ENCODE measurements at places on chromosomes 11 and 22.
A peak's percentile ranks its signal among the peaks of the same experiment; 100 is the strongest.

GRCh38 chr22:19605508-19606331 is 81.5 kb upstream of the CLDN5 start:
- no peak for ATAC-seq

DNA sequence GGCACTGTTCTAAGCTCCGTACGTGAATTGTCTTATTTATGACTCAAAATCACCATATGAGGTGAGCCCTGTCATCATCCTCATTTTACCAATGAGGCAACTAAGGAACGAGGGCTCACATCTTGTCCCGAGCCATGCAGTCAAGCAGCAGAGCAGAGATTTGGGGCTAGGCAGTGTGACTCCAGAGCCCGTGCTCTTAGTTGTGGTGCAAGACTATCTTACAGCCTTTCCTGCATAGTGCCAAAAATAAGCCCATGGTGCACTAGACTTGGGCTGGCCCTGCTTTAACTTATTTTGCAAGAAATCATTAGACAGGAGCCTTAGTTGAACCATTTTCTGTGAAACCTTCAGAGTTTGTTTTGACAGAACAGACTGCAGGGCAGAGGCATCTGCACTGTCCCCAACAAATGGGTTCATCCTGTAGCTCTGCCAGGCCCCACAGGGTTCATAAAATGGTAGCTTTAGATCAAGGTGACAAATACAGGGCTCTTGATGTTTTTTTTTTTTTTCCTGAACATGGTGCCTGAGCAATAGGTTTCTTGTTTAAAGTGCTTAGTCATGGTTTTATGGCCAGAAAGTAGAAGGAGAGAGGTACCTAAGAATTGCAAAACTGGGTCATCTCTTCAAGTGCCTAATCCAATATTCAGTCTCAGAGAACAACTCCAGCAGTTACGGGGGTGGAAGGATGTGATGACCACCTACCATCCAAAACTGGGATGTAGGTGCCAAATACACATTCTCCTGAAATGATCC is 56.6 kb downstream of the BMAL1 start:
- no peak for ATAC-seq

GRCh38 chr11:114416441-114416961 is 16.0 kb downstream of the RBM7 start:
- no peak for ATAC-seq

- no peak for ATAC-seq
Observed at GRCh38 chr11:64713781-64714363, 9.1 kb downstream of the NRXN2 start.

- ATAC-seq = no peak
Observed at GRCh38 chr22:23784215-23784732, 2.5 kb upstream of the SMARCB1 start.

GRCh38 chr11:89405629-89406028 is 85.5 kb downstream of the NOX4 start:
- ATAC-seq = no peak

DNA sequence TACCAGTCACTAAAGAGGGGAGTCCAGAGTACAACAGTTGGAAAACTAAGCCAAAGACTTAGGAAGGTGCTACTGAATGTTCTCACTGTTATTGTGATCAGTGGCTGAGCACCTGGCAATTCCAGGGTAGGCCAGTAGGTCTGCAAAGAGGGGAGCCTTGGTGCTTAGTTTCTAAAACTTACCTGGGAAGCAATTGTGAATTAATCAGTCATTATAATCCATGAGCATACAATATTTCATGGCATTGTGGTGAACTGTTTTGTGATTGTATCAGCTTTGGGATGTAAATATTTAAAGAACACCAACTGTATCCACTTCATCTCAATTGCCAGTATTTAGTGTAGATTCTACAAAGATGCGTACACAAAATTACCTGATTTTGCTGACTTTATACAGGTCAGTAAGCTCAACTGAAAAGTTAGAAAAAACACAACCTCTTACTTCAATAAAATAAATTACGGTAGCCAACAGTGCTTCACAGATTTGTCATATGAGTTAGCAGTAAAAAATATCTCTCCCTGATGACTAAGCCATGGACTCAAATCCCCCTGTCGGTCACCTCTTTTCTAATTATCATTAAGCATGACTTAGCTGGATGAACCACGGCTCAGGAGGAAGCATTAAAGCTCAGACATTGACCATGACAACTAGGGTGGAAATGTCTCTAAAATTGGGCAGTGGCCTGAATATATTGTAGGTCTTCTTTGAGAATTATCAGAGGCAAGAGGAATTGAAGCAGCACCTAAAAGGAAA is 30.8 kb upstream of the SORL1 start:
- no peak for ATAC-seq

DNA sequence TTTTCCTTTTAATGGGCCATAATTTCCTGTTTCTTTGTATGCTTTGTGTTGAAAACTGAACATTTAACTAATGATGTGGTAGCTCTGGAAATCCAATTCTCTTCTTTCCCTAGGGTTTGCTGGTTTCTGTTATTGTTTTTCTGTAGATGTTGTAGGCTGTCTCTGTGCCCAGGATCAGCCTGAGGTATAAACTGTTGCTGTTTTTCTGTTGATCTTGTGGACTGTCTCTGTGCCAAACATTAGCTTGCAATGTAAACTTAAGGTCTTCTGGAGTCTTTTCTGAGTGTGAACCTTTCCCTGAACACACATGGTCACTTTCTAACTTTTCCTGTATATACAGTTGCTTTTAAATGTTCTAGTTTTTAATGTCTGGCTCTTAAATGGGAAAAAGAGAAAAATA is 5.9 kb upstream of the TSKU start:
- no peak for ATAC-seq

DNA sequence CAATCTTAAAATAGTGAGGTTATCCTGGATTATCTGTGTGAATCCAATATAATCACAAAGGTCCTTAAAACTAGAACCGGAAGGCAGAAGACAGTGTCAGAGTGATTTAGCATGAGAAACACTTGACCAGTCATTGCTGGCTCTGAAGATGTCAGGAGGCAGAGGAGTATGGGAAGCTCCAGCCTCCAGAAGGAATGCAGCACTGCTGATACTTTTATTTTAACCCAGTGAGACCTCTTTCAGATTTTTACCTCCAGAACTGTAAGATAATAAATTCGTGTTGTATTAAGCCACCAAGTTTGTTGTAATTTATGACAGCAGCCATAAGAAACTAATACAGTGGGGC is 134.4 kb upstream of the ZC3H12C start:
- ATAC-seq = no peak

GRCh38 chr22:18075720-18076497 is 1.9 kb upstream of the PEX26 start:
- ATAC-seq = no peak

GRCh38 chr11:28773606-28774005 is 665.4 kb downstream of the METTL15 start:
- ATAC-seq = no peak

- ATAC-seq = no peak
Observed at GRCh38 chr22:32811788-32812545, 10.5 kb downstream of the TIMP3 start.

DNA sequence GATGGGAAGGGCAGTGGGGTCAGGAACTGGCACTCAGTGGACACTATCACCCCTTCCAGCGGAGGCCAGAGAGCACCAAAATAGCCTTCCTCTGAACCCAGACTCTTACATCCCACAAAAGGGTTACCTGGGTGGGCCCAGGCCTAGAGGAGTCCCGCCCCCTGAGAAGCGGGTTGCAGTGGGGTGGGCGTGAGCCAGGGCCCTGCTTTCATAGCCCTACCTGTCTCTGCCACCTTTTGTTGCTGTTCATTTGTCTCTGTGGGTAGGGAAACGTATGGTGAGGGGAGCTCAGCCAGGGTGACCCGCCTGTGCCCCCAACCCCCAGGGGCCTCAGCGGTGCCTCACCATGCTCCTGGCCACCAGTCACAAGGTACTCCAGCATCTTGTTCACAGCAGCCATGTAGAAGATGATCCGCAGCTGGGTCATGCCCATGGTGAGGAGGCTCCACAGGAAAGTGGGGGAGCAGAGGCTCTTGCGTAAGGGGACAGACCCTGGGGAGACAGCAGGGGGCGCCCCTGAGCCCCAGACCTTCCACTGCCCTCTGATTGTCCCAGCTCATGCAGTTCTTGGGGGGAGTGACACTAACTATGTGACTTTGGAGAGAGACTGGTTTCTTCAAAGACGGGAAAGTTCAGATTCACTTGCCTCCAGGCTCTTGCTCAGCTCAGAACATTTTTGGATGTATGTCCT is 24.0 kb downstream of the SLC43A1 start:
- ATAC-seq = no peak

- peak; percentile 91 for ATAC-seq
Observed at GRCh38 chr22:33853200-33854097, 66.8 kb downstream of the LARGE1 start.

GRCh38 chr11:71282581-71283351 is 30.4 kb upstream of the SHANK2 start:
- no peak for ATAC-seq

DNA sequence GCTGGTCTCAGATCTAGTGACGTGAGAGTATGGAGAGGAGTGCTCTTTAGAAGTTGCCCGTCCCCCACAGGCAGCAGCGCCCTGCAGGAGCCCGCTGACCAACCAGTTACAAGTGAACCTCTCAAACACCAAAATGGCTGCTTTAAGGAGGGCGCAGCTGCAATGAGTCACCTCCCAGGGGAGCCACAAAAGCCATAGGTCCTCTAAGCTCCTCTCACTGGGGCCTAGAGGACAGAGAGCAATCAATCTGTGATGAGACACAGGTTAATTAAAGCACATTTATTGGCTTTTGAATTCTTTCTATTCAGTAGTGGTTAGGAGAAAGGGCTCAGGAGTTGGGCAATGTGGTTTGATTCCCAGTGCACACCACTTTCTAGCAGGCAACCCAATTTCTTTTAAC is 15.5 kb upstream of the RAPSN start:
- no peak for ATAC-seq

DNA sequence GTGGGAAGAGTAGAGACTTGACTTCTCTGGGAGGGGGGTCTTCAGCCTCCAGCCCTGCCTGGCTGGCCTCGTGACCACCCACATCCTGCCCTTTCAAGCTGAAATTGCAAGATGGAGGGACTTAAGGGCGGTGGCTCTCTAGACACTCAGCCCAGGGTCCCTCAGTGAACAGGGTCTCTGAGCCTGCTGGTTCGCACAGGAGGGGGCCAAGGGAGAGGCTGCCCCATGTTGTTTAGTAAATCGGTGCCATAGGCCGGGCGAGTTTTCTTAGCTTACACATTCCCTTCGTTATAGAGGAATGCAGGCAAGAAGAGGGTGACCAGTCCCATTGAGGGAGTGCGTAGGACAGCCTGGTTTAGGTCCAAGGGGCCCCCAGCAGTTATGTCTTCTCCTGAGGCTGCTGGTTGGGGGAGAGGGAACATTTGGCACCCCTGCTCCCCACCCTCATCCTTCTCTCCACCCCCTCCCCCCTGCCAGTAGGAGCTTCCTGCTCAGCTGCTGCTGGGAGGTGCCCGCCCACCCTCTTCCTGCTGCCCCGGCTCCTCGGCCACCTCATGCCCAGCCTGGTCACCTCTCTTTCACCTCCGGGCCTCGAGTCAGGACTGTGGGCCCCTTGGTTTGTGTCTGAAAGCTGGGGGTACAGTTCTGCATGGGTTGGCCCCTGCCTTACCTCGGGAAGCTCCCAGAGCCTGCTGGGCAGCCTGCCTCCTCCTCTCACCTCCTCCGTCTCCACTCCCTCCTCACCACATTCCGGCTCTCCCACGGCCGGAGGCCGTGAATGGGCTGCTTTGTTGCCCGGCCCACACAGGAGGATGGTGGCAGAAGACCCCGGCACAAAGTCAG is 3.9 kb downstream of the FRMD8 start:
- ATAC-seq = no peak

- ATAC-seq = no peak
Observed at GRCh38 chr11:116513894-116514293, 258.9 kb downstream of the BUD13 start.

- no peak for ATAC-seq
Observed at GRCh38 chr22:20652582-20652981, 121.3 kb upstream of the SERPIND1 start.

- ATAC-seq = no peak
Observed at GRCh38 chr22:32342977-32343376, 14.7 kb upstream of the RFPL3 start.

GRCh38 chr11:33500861-33501479 is 199.7 kb downstream of the C11orf91 start:
- no peak for ATAC-seq

DNA sequence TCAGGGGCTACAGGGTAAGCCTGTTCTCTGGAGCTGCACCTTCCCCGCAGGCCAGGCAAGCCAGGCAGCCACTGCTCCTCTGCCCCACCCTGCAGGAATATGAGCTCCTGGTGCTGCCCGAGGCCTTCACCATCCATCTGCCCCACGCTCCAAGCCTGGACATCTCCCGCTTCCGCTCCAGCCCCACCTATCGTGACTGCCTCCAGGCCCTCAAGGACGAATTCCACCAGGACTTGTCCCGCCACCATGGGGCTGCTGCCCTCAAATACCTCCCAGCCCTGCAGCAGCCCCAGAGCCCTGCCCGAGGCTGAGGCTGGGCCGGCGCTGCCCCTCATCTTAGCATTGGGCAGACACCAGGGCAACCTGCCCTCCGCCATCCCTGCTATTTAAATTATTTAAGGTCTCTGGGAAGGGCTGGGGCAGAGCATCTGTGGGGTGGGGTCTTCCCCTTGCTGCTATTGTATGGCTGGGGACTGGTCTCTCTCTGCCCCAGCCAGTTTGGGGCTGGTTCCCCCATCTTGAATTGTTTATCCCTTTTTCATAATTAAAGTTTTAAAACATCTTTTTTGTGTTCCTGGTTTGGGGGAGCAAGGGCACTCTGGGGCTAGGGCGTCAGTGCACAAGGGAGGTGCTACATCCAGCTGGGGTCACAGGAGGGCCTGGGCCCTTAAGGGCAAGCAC is 6.2 kb downstream of the LARGE2 start:
- no peak for ATAC-seq

GRCh38 chr11:108927791-108928545 is 263.1 kb downstream of the DDX10 start:
- ATAC-seq = no peak

GRCh38 chr11:130582981-130583380 is 134.5 kb downstream of the ADAMTS15 start:
- no peak for ATAC-seq

GRCh38 chr11:122096272-122097112 is 19.5 kb downstream of the BLID start:
- ATAC-seq = no peak

- ATAC-seq = no peak
Observed at GRCh38 chr22:41752011-41752970, 48.2 kb upstream of the CCDC134 start.

DNA sequence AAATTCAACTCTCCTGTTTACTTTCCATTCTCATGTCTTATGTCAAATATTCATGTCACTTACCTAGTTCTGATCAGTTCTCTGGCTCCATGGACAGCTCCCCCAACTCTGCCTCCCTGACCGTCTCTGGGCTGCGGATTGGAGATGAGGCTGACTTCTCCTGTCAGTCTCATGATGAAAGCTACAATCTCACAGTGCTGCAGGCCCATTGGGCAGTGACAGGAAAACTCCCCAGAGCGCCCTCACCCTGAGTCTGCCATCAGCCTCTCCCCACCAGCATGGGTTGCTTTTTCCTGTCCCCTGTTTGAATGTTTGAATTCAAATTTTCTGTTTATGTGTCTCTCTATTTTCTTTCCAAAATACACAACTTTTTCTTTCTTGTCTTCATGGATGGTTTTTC is 63.8 kb upstream of the TOP3B start:
- ATAC-seq = no peak

Data from stimulated activated memory B cell treated with anti-CD40 and anti-IgM and Interleukin-4, amounts not matched to agents 10 μg/mL and 1 μg/mL and 100 μg/mL, for 72 hours (primary cell).